ENCODE measurements at places on chromosomes 4 and X. TPM values are rescaled to one million over a fixed set of nuclear protein-coding genes. Genes with fewer than 3 reads are reported as not detected.

- H3K4me3 ChIP-seq = no peak overlapping the region
- H3K27me3 ChIP-seq = no peaks in the 10 kb centered on the region
- DNase-seq = no peak
- H3K36me3 ChIP-seq = no peaks in the 10 kb centered on the region
Measured at GRCh38 chr4:90027565-90027964, 99.6 kb upstream of the CCSER1 start.

DNA sequence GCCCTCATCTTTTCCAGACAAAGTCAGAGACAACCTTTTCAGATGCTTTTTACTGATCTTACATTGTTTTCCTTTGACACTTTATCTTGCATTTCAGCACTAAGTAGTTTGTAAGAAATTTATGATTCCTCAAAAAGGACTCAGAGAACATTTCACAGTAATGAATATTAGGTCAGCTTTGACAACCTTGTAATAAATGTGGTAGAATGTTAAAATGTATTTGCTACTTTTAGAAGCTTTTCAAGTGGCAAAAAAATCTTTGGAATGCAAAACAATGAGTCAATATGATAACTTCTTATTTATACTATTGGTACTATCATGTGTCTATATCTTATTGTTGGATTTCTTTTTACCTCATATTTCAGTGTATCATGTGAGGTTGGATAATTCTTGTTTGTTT lies 146.2 kb upstream of the FAT4 start:
- no peaks in the 10 kb centered on the region for H3K4me1 ChIP-seq
- no peak for DNase-seq
- H3K27me3 ChIP-seq = no peaks in the 10 kb centered on the region
- H3K4me3 ChIP-seq = no peak overlapping the region

DNA sequence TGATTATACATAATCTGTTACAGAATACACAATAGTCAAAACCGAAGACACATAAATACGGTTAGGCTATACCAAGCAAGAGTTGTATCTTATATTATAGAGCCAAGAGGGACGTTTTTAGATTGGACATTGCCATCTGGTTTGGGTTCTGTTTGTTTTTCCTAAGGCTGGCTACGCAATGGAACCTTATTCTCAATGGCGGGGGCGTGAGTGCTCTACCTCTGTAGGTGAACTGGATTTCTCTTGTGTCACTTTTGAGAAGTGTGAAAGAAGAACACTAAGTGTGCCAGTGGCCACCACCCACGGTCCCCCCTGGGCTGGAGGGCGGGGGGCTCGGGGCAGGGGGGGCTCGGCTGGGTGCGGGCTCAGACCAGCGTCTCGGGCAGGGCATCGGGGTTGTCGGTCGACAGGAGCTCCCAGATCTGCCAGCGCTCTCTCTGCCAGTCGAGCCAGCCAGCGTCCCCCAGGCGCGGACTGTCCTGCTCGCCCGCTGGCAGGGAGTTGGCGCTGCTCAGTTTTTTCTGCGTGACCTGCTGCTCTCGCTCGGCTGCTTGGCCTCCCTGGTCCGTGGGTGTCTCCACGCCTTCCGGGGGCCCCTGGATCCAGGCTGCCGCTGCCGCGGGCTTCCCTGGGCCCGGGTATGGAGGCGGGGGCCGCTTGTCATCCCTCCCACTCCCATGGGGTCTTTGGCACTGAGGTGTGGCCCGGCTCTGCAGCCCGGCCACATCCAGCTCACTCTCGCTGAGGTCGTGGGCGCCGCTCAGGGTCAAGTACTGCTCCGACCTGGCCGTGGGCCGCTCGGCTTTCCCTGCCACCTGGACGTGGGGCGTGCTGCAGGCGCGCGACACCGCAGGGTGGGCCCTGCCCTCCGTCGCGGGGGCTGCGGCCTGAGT lies 27.6 kb downstream of the HCCS start:
- DNase-seq = no peak
- peaks cover 4% of the 10 kb centered on the region for H3K27me3 ChIP-seq
- H3K4me1 ChIP-seq = no peaks in the 10 kb centered on the region
- H3K4me3 ChIP-seq = no peak overlapping the region
- no peak overlapping the region for H3K27ac ChIP-seq

- H3K4me3 ChIP-seq = no peak overlapping the region
- H3K36me3 ChIP-seq = no peaks in the 10 kb centered on the region
- H3K27ac ChIP-seq = no peak overlapping the region
Measured at GRCh38 chr4:141543176-141543575, 93.2 kb upstream of the IL15 start.

GRCh38 chr4:11791797-11792196 lies 363.1 kb upstream of the HS3ST1 start:
- no peaks in the 10 kb centered on the region for H3K36me3 ChIP-seq
- no peaks in the 10 kb centered on the region for H3K27me3 ChIP-seq

- H3K27me3 ChIP-seq = no peaks in the 10 kb centered on the region
- no peak for DNase-seq
- H3K4me1 ChIP-seq = no peaks in the 10 kb centered on the region
- no peak overlapping the region for H3K4me3 ChIP-seq
Measured at GRCh38 chr4:23934915-23935314, 45.1 kb upstream of the PPARGC1A start.

GRCh38 chrX:8870411-8870810 lies 69.2 kb upstream of the FAM9A start:
- H3K36me3 ChIP-seq = no peaks in the 10 kb centered on the region
- no peak overlapping the region for H3K4me3 ChIP-seq
- no peaks in the 10 kb centered on the region for H3K4me1 ChIP-seq
- no peak for DNase-seq

- H3K27me3 ChIP-seq = no peaks in the 10 kb centered on the region
- no peaks in the 10 kb centered on the region for H3K36me3 ChIP-seq
- DNase-seq = no peak
- H3K4me3 ChIP-seq = no peak overlapping the region
- no peaks in the 10 kb centered on the region for H3K4me1 ChIP-seq
- no peak overlapping the region for H3K27ac ChIP-seq
Measured at GRCh38 chr4:158376106-158376840, 145.4 kb upstream of the RXFP1 start.

DNA sequence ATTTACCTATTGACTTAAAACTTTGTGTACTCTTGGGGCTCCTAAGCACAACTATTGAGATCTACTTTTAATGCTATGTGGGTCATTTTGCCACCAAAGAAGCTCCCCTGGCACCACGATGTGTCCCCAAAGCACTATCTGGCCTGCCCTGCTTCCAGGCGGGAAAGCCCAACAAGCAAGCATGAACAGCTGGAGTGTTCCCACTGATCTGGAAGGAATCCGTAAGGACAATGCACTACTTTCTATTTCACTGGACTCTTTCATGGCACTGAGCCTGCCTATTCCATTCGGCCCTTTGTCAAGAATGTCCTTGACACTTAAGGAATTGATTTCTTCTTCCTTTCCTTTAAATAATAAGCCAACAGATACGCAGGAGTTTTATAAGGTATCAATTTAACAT lies 38.8 kb downstream of the GRIA3 start:
- no peak overlapping the region for H3K27ac ChIP-seq
- no peak overlapping the region for H3K4me3 ChIP-seq
- H3K4me1 ChIP-seq = no peaks in the 10 kb centered on the region
- no peaks in the 10 kb centered on the region for H3K36me3 ChIP-seq
- no peak for DNase-seq
- no peaks in the 10 kb centered on the region for H3K27me3 ChIP-seq

DNA sequence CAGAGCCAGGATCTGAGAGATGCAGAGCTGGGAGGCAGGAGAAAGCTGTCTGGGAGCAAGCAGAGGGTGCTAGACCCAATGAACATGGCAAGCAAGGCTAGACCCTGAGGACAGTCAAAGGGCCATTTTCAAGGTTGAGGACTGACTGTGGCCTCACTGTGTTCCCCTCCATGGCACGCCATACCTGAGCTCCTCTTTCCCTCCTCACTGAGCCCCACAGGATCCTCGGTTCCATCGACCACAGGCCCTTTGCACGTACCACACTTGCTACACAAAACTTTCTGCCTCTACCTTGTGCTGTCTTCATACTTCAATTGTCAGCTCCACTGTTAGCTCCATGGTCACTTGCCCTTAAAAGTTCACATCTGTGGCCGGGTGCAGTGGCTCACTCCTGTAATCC lies 45.5 kb upstream of the CD99 start:
- peaks cover 20% of the 10 kb centered on the region for H3K36me3 ChIP-seq
- no peak overlapping the region for H3K27ac ChIP-seq
- no peak overlapping the region for H3K4me3 ChIP-seq
- peaks cover 18% of the 10 kb centered on the region for H3K4me1 ChIP-seq

- H3K27ac ChIP-seq = no peak within 1 kb of the TSS
- no peak for DNase-seq
- no peaks in the 10 kb centered on the region for H3K27me3 ChIP-seq
- no peaks in the 10 kb centered on the region for H3K4me1 ChIP-seq
- no peak within 1 kb of the TSS for H3K4me3 ChIP-seq
Measured at GRCh38 chrX:119895843-119896326, at the start of gene AKAP14. Gene AKAP14 (plus strand): TSS chrX:119895893. CDS start chrX:119903224, 7,331 bp downstream.

GRCh38 chr4:185036842-185037241 lies 18.6 kb downstream of the HELT start:
- H3K4me1 ChIP-seq = peaks cover 4% of the 10 kb centered on the region
- DNase-seq = no peak
- peaks cover 6% of the 10 kb centered on the region for H3K27me3 ChIP-seq
- no peaks in the 10 kb centered on the region for H3K36me3 ChIP-seq
- no peak overlapping the region for H3K27ac ChIP-seq

- no peak for DNase-seq
- no peaks in the 10 kb centered on the region for H3K27me3 ChIP-seq
- no peaks in the 10 kb centered on the region for H3K4me1 ChIP-seq
- no peaks in the 10 kb centered on the region for H3K36me3 ChIP-seq
- H3K4me3 ChIP-seq = no peak overlapping the region
- no peak overlapping the region for H3K27ac ChIP-seq
Measured at GRCh38 chr4:99157478-99157935, 13.4 kb upstream of the ADH4 start.

- H3K36me3 ChIP-seq = no peaks in the 10 kb centered on the region
- no peak overlapping the region for H3K4me3 ChIP-seq
- H3K27ac ChIP-seq = no peak overlapping the region
Measured at GRCh38 chrX:134542485-134542884, 82.5 kb downstream of the HPRT1 start.

GRCh38 chr4:186516287-186516686 lies 39.1 kb downstream of the MTNR1A start:
- no peak for DNase-seq
- H3K27ac ChIP-seq = no peak overlapping the region
- no peaks in the 10 kb centered on the region for H3K27me3 ChIP-seq
- no peaks in the 10 kb centered on the region for H3K4me1 ChIP-seq

GRCh38 chrX:25175743-25176142 lies 160.0 kb upstream of the ARX start:
- no peaks in the 10 kb centered on the region for H3K27me3 ChIP-seq
- no peak overlapping the region for H3K27ac ChIP-seq
- no peaks in the 10 kb centered on the region for H3K36me3 ChIP-seq
- DNase-seq = no peak

GRCh38 chr4:105050896-105051295 lies 95.8 kb upstream of the TET2 start:
- no peak overlapping the region for H3K27ac ChIP-seq
- DNase-seq = no peak
- no peaks in the 10 kb centered on the region for H3K4me1 ChIP-seq
- H3K27me3 ChIP-seq = peaks cover 5% of the 10 kb centered on the region

DNA sequence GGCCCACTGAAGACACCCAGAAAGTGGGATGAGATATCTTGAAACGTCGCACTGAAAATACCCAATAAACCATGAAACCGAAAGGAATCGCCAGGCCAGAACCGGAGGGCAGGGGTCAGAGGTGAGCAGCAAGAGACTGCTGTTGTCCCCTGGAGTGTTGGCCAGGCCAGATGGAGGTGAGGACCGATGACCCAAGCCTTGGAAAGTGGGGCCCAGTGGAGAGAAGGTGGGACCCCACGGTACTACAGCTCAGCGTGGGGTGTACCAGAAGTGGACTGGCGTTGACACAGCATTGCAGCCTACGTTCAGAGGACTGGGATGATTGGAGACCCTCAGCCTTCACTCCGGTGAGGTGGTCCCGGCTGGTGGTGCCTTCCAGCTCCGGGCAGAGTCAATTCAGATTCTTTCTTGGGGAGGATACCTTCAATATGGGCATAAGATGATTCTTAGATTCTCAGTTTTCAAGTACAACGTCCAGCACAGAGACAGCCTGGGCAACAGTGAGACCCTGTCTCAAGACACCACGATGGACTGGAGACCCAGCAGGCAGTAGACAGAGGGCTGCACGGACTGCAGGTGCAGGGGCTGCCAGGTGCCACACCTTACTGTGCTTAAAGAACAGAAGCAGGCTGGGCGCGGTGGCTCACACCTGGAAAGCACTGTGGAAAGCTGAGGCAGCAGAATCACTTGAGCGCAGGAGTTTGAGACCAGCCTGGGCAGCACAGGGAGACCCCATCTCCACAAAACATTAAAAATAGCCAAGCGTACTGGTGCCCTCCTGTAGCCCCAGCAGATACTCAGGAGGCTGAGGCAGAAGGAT lies 23.3 kb downstream of the MAEA start:
- H3K27me3 ChIP-seq = no peaks in the 10 kb centered on the region
- DNase-seq = no peak
- no peak overlapping the region for H3K27ac ChIP-seq

DNA sequence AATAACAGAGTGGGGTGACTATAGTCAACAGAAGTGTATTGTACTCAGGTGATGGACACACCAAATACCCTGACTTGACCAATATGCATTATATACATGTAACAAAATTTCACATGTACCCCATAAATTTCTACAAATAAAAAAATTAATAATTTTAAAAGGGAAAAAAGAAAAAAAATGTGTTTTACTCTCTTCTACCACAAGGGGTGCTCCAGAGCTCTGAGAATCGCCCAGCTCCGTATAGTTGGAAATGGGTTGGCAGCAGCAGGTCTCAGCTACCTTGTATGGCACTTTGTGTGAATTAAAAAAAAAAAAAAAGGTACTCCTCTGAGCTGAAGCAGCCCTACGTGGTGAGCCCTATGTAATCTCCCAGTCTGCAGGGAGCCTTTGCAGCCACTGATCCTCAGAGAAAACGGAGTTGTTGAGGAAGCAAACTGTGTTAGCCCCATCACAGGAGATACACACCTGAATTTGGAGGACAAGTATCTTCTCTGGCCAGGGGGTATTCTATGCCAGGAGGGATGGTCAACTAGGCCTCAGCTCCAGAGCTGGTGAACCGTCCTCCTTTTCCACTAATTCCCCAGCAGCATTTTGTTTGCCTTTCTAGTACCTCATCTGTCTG lies 17.2 kb upstream of the POLA1 start:
- H3K27ac ChIP-seq = no peak overlapping the region
- H3K27me3 ChIP-seq = peaks cover 2% of the 10 kb centered on the region
- no peak overlapping the region for H3K4me3 ChIP-seq
- no peaks in the 10 kb centered on the region for H3K36me3 ChIP-seq
- peaks cover 1% of the 10 kb centered on the region for H3K4me1 ChIP-seq

The IBSP gene
- not detected for total RNA-seq

The PFKFB1 gene
- total RNA-seq = 0.59 TPM

The TSPYL2 gene
- 72.8 TPM for total RNA-seq

The IL21 gene
- 67.0 TPM for total RNA-seq

The ASMT gene
- total RNA-seq = 0.52 TPM

The SPCS3 gene
- total RNA-seq = 185 TPM

The ZNF674 gene
- total RNA-seq = 2.6 TPM

The TDO2 gene
- not detected for total RNA-seq

The TMEM31 gene
- 0.44 TPM for total RNA-seq

The RENBP gene
- 8.4 TPM for total RNA-seq

Measured in activated CD4-positive, alpha-beta memory T cell treated with anti-CD3 and anti-CD28 coated beads for 36 hours (primary cell).